ENCODE measurements at places on chromosomes 3 and 15.

DNA sequence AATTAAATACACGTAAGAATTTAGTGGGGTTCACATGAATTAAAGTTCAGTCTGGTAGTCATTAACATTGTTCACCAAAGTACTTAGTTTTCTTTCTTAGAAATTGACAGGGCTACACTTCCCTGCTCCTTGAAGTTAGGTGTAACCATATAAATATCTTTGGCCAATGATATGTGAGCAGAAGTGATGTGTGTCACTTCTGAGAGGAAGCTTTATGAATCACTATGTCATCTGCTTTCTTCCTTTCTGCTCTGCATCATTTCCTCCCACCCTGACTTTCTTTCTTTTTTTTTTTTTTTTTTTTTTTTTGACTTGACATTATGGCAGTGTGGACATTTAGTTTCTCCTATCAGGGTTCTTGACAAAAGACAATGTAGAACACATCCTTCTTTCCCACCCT is 156.2 kb upstream of the COL8A1 start:
- DNase-seq: no peak

DNA sequence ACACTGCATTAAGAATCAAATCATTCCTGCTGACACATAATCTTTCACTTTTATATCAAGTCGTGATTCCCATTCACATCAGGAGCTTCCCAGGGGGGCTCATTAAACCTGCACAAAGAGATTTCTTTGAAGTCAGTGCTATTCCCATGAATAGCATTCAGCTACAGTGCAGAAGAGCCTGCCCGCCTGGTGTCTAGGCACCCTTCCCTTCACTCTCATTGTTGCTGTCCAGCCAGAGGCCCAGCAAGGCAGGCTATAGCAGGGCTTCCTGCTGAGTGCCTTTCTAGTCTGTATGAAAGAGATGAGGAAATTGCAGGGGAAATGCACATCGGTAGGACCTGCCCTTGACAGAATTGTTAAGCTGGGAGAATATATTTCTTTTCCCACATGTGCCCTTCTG is 4.5 kb upstream of the GJD2 start:
- DNase-seq: no peak

GRCh38 chr3:18883571-18883970 is 264.7 kb upstream of the KCNH8 start:
- no peak for DNase-seq

DNA sequence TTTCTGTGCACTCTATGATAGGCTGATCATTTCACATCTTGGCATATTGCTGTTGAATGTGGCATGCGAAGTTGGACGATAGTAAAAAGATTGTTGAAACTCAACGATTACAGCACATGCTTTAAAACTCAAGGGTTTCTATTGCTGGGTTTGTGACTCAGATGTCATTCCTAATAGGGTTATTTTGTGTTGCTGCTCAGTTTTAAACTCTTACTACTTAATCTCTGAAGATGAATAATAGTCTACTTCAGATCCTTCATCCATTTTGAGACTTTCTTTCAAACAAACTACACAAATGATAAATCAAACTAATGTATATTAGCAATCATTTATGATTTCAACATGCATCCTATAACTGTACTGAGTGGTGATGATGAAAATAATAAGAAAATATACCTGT is 71.3 kb upstream of the MBNL1 start:
- no peak for DNase-seq

- peak; percentile 15 for DNase-seq
Observed at GRCh38 chr3:132399054-132399929, 18.0 kb upstream of the DNAJC13 start.

- no peak for DNase-seq
Observed at GRCh38 chr3:2976796-2977195, 133.4 kb downstream of the IL5RA start.

GRCh38 chr3:130679218-130679617 is 67.4 kb downstream of the PIK3R4 start:
- DNase-seq: no peak

- no peak for DNase-seq
Observed at GRCh38 chr3:4506559-4507023, 13.4 kb downstream of the ITPR1 start.

- no peak for DNase-seq
Observed at GRCh38 chr15:32982001-32982400, 212.5 kb downstream of the FMN1 start.

DNA sequence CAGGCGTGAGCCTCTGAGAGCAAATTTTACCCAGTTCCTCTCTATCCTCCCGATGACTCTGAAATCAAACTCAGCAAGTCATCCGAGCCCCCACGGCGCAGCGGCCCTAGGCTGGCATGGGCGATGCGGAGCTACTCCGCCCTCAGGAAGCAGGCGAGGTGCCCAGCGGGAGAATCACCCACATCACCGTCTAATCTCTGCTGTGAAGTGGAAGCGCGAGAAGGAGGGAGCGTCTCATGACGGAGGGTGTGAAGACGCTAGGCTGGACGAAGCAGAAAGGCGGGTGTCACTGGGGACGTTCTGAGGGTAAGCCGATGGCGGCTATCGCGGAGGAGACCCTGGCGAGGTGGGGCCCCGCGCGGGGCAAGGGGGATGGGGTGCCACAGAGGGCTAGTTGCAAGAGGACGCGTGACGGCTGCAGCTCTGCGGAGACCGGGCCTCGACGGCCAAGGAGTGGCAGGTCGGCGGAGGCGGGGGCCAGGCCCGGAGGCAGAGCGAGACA is 9.1 kb upstream of the GNAI2 start:
- no peak for DNase-seq

DNA sequence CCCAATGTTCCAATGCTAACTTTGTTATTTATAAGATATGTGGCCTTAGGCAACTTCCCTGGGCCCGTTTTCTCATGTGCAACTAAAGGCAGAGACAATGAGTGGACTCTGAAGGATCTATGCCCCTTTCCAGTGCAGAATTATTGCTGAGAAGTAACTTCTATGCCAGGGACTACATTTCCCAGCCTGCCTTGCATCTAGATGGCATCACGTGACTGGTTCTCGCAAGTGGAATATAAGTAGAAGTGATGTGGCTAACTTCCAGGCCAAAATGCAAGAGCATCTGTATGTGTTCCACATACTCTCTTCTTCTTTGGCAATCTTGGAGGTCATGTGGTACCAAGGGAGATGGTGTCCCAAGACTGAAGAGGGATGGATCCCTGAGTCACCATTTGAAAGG is 674.4 kb downstream of the NTRK3 start:
- DNase-seq: no peak
